ENCODE measurements at places on chromosomes 5 and 9.

- DNase-seq: peak; percentile 55
Measured at GRCh38 chr5:173573126-173573960, 43.1 kb downstream of the BOD1 start.

- no peak for DNase-seq
Measured at GRCh38 chr9:71767776-71768321, 464 bp downstream of the CEMIP2 start.

GRCh38 chr9:114314881-114315722 is 7.8 kb upstream of the ORM1 start:
- no peak for DNase-seq

DNA sequence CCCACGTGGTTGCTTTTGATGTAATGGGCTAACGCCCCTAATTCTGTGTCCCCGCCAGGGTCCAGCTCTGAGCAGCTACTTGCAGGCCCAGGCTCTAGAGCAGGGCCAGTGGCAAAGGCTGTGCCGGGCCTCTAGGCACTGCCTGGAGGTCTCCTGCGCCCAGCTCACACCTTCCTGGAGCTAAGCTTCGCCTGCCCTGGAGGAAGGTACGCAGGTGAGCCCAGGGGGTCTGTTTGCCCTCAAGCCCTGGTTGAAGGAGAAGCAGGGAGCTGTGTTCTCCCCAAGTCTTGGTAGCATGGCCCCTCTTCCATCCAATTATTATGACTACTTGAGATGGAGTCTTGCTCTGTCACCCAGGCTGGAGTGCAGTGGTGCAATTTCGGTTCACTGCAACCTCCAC is 5.2 kb upstream of the LMX1B start:
- no peak for DNase-seq

DNA sequence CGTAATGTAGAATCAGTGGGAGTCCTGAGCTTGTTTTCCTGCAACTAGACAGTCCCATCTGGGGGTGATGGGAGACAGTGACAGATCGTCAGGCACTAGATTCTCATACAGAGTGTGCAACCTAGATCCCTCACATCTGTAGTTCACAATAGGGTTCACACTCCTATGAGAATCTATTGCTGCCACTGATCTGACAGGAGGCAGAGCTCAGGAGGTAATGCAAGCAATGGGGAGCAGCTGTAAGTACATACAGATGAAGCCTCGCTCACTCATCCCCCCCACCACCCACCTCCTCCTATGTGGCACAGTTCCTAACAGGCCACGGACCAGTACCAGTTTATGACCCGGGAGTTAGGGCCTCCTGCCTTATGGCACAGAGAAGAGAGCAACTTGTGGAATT is 116.2 kb upstream of the PIK3R1 start:
- DNase-seq: no peak

- DNase-seq: no peak
Measured at GRCh38 chr5:96977228-96977627, 41.3 kb downstream of the LNPEP start.

GRCh38 chr5:140287801-140288521 is 14.9 kb downstream of the PFDN1 start:
- DNase-seq: no peak

- peak; percentile 64 for DNase-seq
Measured at GRCh38 chr9:98101868-98102273, 17.2 kb downstream of the TRIM14 start.

DNA sequence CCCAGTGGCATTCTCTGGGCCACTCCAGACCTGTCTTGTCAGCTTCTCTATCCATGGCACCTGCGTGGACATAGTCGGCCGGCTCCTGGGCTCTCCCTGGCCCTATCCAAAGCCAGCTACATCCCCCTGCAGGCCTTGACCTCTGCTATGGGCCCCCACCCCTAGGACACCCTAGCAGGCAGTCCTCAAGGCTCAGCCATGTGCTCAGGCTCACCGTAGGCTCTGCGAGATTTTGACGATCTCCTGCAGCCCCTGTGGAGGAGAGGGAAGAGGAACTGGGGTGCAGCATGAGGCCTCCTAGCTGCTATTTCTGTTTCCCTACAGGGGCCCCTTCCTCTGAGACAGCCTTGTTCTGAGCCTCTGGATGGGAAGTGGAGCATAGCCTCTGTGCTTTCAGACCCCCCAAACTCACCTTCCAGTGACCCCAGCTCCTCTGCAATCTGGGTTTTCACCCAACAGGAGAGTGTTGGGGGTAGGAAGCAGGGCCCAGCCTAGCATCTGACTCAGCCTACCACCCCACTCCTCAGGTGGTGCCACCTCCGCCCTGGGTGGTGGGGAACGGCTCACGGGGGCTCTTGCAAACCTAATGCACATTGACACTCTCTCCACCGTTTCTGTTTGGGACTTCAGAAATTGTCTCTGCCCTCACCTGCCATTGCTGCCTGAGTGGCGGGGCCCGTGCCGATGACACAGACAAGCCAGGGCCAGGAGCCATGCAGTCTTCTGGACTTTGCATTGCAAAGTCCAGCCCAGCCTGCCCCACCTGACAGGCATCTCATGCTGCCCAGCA is 36.7 kb downstream of the HRH2 start:
- no peak for DNase-seq

DNA sequence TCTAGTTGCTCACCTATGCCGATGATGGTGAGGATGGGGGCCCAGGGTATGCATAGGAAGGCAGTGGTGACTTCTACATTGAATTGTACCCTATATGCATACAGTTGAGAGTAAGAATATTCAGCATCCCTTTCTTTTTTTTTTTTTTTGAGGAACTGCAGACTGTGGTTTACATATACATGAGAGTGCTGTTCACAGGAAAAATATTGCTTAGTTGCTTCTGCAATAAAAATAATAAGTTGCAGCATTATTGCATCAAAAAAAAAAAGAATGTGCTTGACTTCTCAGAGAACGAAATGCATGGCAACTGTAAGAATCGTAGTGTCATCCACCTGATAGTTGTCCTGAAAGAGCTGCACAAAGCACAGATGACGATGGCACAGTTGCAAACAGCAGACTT is 52.8 kb downstream of the PTCD2 start:
- DNase-seq: no peak

- DNase-seq: no peak
Measured at GRCh38 chr5:139893873-139894272, 98.3 kb downstream of the PSD2 start.

DNA sequence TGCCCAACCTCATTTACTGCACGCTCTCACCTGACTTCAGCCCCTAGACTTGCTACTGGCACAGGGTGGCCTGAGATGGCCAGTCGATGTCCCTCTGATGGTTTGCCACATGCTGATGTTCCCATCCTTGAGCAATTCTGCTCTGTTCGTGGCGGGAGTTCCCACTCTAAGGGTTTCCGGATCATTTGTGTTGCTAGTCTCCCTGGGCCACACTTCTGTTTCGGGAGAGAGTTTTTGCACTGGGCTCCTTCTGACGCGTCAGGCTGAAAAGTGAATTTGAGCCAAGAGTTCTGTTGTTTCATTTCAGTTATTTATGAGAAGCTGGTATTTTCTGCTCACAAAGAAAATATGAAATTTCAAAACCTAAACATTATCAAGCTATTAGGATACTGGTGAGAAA is 597.7 kb downstream of the BNC2 start:
- no peak for DNase-seq

DNA sequence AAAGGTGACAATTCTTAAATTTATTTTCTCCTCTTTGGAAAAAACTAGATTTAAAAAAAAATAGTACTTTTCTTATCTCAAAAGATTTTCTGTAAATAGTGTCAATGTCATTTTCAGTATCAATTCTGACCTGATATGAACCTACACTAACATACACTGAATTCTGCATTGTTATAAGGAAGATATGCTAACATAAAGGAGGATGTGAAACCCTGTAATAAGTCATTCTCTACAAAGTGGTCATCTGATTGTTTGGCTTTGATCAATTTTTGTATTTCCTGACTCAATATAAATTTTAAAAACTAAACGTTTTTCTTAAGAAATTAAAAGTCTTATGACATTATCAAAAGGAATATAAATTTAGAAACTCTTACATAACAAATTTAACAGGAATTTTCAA is 233.6 kb upstream of the EDIL3 start:
- DNase-seq: no peak

DNA sequence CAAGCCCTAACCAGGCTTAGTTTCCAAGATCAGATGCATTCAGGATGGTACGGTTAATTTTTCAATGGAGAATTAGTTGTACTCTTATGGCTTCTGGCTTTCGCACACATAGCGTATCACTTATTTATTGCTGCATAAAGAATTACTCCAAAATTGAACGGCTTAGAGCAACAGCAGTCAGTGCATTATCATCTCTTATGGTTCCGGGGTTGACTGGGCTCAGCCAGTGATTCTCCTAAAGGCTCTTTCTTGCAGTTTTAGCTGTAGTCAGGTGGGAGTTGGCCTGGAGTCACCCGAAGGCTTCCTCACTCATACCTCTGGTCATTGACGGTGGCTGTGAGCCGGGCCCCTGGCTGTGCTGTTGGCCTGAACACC is 595 bp upstream of the GRHPR start:
- DNase-seq: no peak

GRCh38 chr5:9533096-9533495 is 12.8 kb downstream of the SEMA5A start:
- no peak for DNase-seq

GRCh38 chr5:140672455-140673186 is 755 bp downstream of the DND1 start:
- DNase-seq: no peak

- no peak for DNase-seq
Measured at GRCh38 chr9:37976714-37977477, 73.0 kb upstream of the SLC25A51 start.

GRCh38 chr9:26669701-26670670 is 222.6 kb downstream of the CAAP1 start:
- no peak for DNase-seq
